ENCODE measurements at places on chromosomes 2 and 18. TPM values are rescaled to one million over a fixed set of nuclear protein-coding genes. Genes with fewer than 3 reads are reported as not detected.

MYOM1 gene
- polyA plus RNA-seq = 2.4 TPM

HAAO gene
- 5.7 TPM for polyA plus RNA-seq

KCNK3 gene
- not detected for polyA plus RNA-seq

HMSD gene
- polyA plus RNA-seq = not detected

VAMP8 gene
- 240 TPM for polyA plus RNA-seq

IL1F10 gene
- polyA plus RNA-seq = not detected

MC2R gene
- not detected for polyA plus RNA-seq

SLC30A3 gene
- not detected for polyA plus RNA-seq

RAB6C gene
- polyA plus RNA-seq = not detected

FBXO41 gene
- 3.8 TPM for polyA plus RNA-seq

SMCHD1 gene
- polyA plus RNA-seq = 54.0 TPM

DOK6 gene
- not detected for polyA plus RNA-seq

SRD5A2 gene
- polyA plus RNA-seq = not detected

MRPS5 gene
- 38.6 TPM for polyA plus RNA-seq

CRYGD gene
- not detected for polyA plus RNA-seq

TRIM54 gene
- polyA plus RNA-seq = not detected

BOLL gene
- not detected for polyA plus RNA-seq

PROM2 gene
- polyA plus RNA-seq = not detected

SIX3 gene
- polyA plus RNA-seq = not detected

LINC00305 gene
- not detected for polyA plus RNA-seq

EGR4 gene
- polyA plus RNA-seq = 0.26 TPM

GLS gene
- polyA plus RNA-seq = 40.3 TPM

EEF1B2 gene
- 1,100 TPM for polyA plus RNA-seq

THSD7B gene
- polyA plus RNA-seq = not detected

LOXHD1 gene
- not detected for polyA plus RNA-seq

LYPD6 gene
- not detected for polyA plus RNA-seq

Measured in IgD-negative memory B cell (primary cell).